Body of pancreas (tissue), 4 donors: ENCODE measurements at places on chromosomes 3 and 15. TPM values are rescaled to one million over a fixed set of nuclear protein-coding genes. Genes with fewer than 3 reads are reported as not detected.

DNA sequence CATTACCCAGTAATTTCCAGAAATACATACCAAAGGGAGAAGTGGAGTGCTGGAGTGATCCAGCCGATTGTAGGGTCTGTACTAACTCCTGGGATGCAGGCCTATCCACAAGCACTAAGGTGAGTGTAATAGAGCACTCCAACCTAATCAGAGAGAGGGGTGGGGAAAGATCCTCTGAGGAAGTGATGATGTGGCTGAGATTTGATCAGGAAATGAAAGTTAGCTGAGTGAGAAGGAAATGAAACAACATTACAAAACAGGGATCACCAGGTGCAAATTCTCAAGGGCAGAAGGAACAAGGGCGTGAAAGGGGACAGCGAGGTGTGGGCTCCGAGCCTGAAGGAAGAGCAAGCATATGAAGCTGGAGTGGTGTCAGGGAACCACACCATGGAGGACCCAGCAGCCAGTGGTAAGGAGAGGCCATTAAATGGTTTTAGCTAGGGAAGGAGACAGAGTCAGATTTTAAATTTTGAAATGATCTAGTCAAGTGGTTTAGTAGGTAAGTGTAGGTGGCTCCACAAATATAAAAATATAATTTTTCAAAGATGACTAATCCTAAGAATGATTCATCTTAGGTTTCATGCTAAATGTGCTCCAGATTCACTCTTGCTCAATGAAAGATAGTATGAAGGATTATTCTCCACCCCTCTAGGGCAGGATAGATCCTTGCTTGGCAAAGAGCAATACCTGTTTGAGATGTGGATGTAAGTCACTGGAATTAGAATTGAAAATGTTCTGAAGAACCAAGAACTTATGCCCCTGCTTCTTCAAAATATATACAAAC is 348.7 kb downstream of the TBL1XR1 start:
- H3K4me3 ChIP-seq: no peak overlapping the region
- no peaks in the 10 kb centered on the region for H3K27me3 ChIP-seq
- H3K27ac ChIP-seq: no peak overlapping the region
- no peaks in the 10 kb centered on the region for H3K36me3 ChIP-seq
- H3K4me1 ChIP-seq: no peaks in the 10 kb centered on the region
- DNase-seq: no peak

- no peaks in the 10 kb centered on the region for H3K36me3 ChIP-seq
- H3K27ac ChIP-seq: no peak overlapping the region
- no peak for DNase-seq
These were observed 334.7 kb upstream of the LRRFIP2 start for GRCh38 chr3:37509069-37509468.

GRCh38 chr15:70353606-70354345 is 256.1 kb upstream of the TLE3 start:
- H3K36me3 ChIP-seq: no peaks in the 10 kb centered on the region
- H3K27ac ChIP-seq: no peak overlapping the region
- no peaks in the 10 kb centered on the region for H3K27me3 ChIP-seq
- no peak for DNase-seq
- no peak overlapping the region for H3K4me3 ChIP-seq
- peaks cover 9% of the 10 kb centered on the region for H3K4me1 ChIP-seq

DNA sequence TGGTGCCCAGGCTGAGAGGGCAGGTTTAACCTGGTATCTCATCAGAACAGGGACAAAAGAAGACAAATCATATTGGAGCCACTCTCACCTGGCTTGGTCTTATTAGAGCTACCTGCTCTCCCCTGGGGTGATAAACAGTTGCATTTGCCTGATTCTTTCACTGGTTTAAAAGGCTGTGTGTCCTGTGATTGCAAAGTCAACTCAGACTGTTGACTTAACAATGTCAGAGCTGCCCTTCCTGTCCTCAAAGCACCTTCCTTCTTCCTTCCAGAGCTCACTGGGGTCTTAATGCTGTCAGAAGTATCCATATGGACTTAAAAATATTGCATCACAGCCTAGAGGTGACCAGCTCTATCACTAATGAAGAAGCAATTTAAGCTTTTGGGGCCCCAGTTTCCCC is 50.5 kb upstream of the MINAR1 start:
- H3K27me3 ChIP-seq: no peaks in the 10 kb centered on the region
- H3K36me3 ChIP-seq: no peaks in the 10 kb centered on the region
- H3K27ac ChIP-seq: no peak overlapping the region
- H3K4me3 ChIP-seq: no peak overlapping the region

GRCh38 chr15:53831907-53832770 is 72.7 kb upstream of the WDR72 start:
- DNase-seq: no peak
- H3K36me3 ChIP-seq: no peaks in the 10 kb centered on the region
- no peaks in the 10 kb centered on the region for H3K27me3 ChIP-seq
- H3K4me1 ChIP-seq: peaks cover 7% of the 10 kb centered on the region
- no peak overlapping the region for H3K27ac ChIP-seq

UQCRC1 gene
- 92.9 TPM for total RNA-seq

GRCh38 chr3:13063225-13063624 is 10.0 kb downstream of the IQSEC1 start:
- H3K4me1 ChIP-seq: no peaks in the 10 kb centered on the region
- H3K4me3 ChIP-seq: no peak overlapping the region
- H3K27me3 ChIP-seq: no peaks in the 10 kb centered on the region
- no peak overlapping the region for H3K27ac ChIP-seq

- DNase-seq: no peak
- no peak overlapping the region for H3K27ac ChIP-seq
- H3K36me3 ChIP-seq: no peaks in the 10 kb centered on the region
- no peak overlapping the region for H3K4me3 ChIP-seq
These were observed 337.8 kb downstream of the MECOM start for GRCh38 chr3:169325521-169326220.

HESX1 gene
- not detected for total RNA-seq

CHRNA3 gene
- total RNA-seq: not detected

GRCh38 chr3:41898631-41899030 is 63.3 kb downstream of the ULK4 start:
- H3K27me3 ChIP-seq: no peaks in the 10 kb centered on the region
- no peak overlapping the region for H3K27ac ChIP-seq
- H3K4me1 ChIP-seq: no peaks in the 10 kb centered on the region
- no peaks in the 10 kb centered on the region for H3K36me3 ChIP-seq
- no peak for DNase-seq
- H3K4me3 ChIP-seq: no peak overlapping the region

AADACL2 gene
- total RNA-seq: not detected

MEX3B gene
- total RNA-seq: not detected

ANKDD1A gene
- 3.9 TPM for total RNA-seq

- no peak for DNase-seq
- no peak overlapping the region for H3K27ac ChIP-seq
- no peak overlapping the region for H3K4me3 ChIP-seq
These were observed 140.5 kb downstream of the FNDC3B start for GRCh38 chr3:172179680-172180399.
